ENCODE measurements at places on chromosomes 3 and 15. TPM values are rescaled to one million over a fixed set of nuclear protein-coding genes. Genes with fewer than 3 reads are reported as not detected.

The ZPLD1 gene
- total RNA-seq, result 0.17 TPM

The SLC6A20 gene
- not detected for total RNA-seq

The SPATA12 gene
- total RNA-seq, result not detected

The MYEF2 gene
- 112 TPM for total RNA-seq

The TEX264 gene
- total RNA-seq, result 23.0 TPM

The RGMA gene
- 8.3 TPM for total RNA-seq

The PLCL2 gene
- total RNA-seq, result 1.0 TPM

The EXD1 gene
- not detected for total RNA-seq

The LIPC gene
- not detected for total RNA-seq

The DGKG gene
- 45.2 TPM for total RNA-seq

The SST gene
- not detected for total RNA-seq

The KIF7 gene
- 9.5 TPM for total RNA-seq

Measured in A673 (cell line).